Effector CD8-positive, alpha-beta T cell (primary cell): ENCODE measurements at places on chromosomes 2 and 18.
A peak's percentile ranks its signal among the peaks of the same experiment; 100 is the strongest.

DNA sequence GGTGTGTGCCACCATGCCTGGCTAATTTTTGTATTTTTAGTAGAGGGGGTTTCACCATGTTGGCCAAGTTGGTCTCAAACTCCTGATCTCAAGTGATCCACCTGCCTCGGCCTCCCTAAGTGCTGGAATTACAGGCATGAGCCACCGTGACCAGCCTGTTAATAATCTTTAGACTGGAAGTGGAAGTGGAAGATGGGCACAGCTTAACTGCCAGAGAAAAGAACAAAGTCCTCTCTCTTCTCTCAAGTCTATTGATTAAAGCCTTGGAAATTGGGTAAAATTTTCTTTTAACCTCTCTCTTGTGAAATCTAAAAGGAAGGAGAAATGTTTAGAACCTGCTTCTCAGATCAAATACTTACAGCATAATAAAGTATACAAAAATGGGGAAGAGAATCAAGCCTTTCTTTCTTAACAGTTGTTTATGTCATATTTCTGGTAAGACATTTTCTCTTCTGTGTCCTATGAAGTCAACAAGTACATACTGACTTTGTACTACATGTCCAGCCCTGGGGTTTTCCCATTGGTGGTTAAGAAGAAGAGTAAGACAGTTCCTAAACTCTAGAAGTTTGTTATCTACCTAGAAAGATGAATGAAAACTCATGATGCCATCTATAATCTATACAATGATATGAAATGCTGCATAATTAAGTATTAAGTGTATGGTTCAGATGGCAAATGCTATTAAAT, 4.6 kb downstream of the TMEM169 start:
- no peak for DNase-seq

- DNase-seq: no peak
These were observed 791.1 kb upstream of the SOX11 start for GRCh38 chr2:4900861-4901770.

DNA sequence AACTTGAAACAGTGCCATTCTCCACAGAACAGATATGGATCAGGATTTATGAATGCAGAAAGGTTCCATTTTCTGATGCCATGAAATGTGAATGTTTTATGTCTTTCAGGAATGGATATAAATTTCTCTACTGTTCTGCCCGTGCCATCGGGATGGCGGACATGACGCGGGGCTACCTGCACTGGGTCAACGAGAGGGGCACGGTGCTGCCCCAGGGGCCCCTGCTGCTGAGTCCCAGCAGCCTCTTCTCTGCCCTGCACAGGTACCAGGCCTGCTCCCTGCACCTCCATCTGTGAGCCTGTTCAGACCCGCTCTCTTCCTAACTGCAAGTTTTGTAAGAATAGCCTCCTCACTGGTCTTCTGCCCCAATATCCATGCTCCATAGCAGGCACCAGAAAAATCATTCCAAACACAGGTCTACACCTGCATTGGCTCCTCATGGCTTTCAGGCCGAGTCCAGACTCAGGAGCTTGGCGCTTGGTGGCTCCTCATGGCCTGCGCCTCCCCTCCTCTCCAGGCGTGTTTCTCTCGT, 68.6 kb downstream of the LPIN1 start:
- DNase-seq: no peak

GRCh38 chr2:58357521-58357920, 116.4 kb upstream of the FANCL start:
- DNase-seq: no peak

- DNase-seq: no peak
These were observed 129.1 kb upstream of the MMADHC start for GRCh38 chr2:149716687-149717086.

DNA sequence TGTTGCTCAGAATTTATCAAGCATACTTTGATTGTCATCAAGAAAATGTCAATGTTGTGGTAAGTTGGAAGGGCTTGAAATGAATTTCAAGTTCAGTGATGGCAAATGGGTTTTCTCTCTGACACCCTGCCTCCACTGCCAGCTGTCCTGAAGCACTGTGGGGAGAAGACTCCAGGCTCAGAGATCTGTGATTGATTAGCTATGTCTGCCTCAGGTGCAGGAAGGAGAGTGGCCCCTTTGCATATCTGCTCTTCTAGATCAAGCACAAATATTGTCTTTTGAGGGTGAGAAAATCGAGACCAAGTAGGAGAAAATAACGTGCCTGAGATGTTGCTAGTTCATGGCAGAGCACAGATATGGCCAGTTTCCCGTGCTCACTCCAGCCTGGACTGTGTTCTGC, 178.8 kb upstream of the GLI2 start:
- no peak for DNase-seq

DNA sequence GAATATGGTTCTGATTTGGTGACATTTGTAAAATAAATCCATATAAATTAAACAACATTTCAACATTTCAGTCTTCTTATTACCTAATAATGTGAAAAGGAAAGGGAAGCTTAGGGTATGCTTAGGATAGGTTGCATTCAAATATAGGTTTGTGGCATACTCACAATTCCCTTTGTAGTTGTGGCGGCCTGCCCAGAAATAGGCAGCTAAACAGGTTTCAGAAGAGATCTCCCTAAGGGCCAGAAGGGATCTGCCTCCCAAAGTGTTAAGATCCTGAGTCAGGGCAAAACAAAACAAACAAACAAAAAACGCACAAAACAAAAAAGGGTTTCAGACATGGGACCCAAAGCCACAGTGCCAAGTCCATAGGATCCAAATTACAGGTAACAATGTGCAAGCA, 41.4 kb upstream of the TCF7L1 start:
- DNase-seq: no peak

GRCh38 chr18:37450434-37451132, 115.0 kb downstream of the CELF4 start:
- DNase-seq: no peak

- DNase-seq: no peak
These were observed 375.0 kb downstream of the RNF144A start for GRCh38 chr2:7292154-7292691.

- no peak for DNase-seq
These were observed 1112.5 kb downstream of the TSN start for GRCh38 chr2:122867941-122868340.

- DNase-seq: no peak
These were observed 84.5 kb downstream of the SS18 start for GRCh38 chr18:26005950-26006349.

- DNase-seq: no peak
These were observed 36.8 kb upstream of the C2orf74 start for GRCh38 chr2:61125123-61125710.

DNA sequence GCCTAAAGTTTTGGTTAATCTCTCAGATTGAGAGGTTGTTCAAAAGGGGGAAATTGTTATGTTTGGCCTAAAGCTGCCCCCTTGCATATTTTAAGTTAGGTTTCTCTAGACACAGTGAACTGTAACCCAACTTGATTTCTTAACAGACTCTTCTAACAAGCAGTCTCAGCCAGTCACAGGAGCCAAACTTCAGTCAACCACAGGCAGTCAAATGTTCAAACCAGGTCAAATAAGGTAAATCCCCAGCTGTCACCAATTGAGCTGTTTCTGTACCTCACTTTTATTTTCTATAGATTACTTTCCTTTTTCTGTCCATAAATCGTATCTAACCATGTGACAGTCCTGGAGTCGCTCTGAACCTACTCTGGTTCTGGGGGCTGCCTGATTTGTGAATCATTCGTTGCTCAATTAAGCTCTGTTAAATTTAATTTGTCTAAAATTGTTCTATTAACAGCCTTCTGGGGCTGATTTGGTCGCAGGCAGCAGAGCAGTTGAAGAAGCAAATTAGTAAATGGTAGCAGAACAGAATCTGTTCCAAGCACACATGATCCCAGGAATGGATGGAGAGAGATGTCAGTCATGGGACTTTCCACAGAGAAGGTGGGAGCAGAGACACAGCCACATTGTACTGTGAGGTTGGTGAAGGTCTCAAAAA, 16.4 kb upstream of the NFU1 start:
- no peak for DNase-seq

- DNase-seq: no peak
These were observed 584 bp upstream of the DNER start for GRCh38 chr2:229714736-229715541.

- DNase-seq: no peak
These were observed 128.5 kb downstream of the QPCT start for GRCh38 chr2:37472959-37473358.

DNA sequence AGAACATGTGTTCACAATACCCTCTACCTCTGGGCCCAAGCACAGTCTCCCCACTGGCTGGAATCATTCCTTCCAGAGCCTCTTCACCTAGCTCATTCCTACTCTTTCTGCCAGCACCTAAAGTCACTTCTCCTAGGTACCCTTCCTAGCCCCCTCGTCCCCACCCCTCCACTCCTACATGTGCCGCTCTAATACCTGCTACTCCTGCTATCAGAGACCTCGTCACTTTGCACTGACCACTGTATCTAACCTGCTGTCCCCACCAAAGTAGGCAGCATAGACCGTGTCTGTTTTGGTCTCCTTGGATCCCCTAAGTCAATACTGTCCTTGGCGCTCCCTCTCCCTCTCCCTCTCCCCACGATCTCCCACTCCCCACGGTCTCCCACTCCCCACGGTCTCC, 53.2 kb upstream of the PKDCC start:
- DNase-seq: no peak

DNA sequence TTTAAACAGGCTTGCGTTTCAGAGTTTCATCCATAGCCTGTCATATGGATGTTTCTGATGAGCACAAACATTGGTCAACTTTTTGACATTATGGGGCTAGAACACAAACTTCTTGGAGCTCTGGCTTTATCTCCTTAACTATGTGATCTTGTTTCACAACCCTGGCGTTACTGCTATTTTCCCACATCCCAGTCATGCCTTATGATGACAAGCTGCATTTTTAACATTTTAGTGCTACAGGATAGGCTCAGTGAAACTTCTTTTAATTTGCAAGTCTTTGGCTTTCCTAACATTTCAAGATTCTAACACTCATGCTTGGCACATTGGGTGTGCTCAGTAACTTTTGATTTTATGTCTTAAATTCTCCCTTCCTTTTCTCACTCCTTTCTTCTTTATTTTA, 21.0 kb upstream of the PDE1A start:
- DNase-seq: no peak

DNA sequence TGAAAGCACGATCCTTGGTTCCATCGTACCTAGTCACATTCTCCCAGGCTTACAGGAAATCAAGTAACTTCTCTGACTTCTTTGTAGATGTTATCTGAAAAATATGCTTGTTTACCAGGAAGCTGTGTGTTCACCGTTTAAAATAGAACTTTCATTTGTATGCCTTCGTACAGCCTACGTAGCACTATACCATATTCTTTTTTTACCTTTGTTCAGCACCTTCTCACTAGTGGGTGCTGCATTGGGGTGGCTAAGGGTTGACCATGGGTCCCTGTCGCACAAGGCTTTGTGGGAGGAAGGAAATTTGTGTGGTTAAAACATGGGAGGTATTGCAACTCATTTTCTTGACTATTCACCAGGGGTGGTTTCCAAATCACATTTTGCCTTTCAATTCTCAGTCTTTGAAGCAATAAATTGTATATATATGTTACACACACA, 16.6 kb downstream of the MALT1 start:
- DNase-seq: peak; percentile 7

GRCh38 chr18:53165770-53166169, 825.8 kb downstream of the DCC start:
- DNase-seq: no peak

GRCh38 chr2:209685340-209685739, 86.3 kb upstream of the UNC80 start:
- no peak for DNase-seq

- DNase-seq: no peak
These were observed 65.6 kb downstream of the SH3RF3 start for GRCh38 chr2:109194620-109194937.

- DNase-seq: no peak
These were observed 986.3 kb downstream of the BCL11A start for GRCh38 chr2:59567151-59567550.

DNA sequence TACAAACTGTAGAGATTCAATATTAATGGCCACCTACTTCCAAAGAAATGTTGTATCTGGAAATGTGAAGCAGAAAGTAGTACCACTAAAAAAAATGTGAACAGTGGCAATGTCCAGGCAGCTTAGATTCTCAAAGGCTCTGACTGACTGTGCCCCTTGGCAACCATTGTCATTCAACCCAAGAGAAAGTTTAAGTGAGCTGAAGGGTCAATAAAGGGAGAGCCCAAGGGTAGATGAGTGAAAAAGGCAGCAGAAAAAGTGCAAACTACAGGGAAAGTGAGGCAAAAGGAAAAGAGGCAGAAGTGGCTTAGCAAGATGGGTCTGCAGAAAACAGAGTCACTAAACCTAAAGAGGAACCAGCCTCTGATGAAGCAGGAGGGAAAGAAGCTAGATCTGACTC, 802.9 kb downstream of the CPS1 start:
- no peak for DNase-seq

- no peak for DNase-seq
These were observed 73.7 kb upstream of the PIK3C3 start for GRCh38 chr18:41881285-41881684.

DNA sequence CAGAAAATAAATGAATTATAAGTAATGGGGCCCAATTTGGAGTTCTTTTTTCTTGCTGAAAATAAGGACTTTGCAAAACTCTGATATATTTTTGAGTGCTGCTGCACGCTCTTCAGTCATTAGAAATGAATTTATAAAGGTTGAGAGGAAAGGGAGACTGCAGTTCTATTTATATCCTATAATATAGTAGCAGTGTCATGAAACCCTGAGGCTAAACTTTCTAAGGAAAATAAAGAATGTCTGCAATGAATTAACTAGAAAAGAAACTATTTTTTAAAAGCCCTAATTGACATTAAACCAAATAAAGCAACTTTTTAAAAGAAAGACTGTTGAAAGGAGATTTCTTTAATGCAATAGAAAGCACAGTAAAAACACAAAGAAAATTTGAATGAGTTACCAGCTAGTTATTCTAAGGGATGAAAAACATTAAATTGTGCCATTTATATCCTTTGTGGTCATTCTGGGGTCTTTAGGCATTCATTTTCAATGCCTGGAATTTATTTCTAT, 1072.8 kb upstream of the TMEFF2 start:
- no peak for DNase-seq

GRCh38 chr18:74818516-74819175, 221.0 kb downstream of the ZNF407 start:
- no peak for DNase-seq

DNA sequence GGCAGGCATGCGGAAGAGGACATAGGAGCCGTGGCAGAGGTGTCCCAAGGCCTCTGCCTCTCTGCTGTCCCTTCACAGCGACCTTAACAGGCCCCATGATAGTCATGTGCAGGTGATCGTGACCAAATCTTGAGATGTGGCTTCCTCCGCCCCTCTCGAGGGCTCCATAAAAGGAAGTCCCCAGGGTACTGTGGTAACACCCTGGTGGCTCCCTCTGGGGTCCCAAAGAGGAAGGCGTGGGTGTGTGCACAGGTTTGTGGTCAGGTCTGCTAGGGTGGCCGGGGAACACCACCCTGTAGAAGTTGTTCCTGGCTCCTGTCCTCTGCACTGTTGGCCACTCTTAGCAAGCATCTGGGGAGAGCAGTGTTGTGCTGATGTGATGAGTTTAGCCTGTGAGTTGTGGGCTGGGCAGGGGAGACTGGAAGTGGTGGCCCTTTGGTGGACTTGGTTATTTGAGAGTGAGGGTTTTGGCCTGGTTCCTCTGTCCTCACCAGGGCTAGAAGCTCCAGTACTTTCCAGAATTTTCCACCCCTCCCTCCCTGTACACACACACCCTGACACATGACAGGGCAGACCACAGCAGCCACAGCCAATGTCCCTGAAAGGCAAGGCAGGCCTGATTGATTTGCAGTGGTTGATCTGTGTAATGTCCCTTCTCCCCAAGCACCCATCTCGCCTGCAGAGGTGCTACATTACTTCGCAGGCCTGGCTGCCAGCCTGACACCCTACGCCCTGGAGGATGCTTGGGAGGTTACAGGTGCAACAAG, 68.9 kb upstream of the BOD1L2 start:
- no peak for DNase-seq

GRCh38 chr18:28075501-28075900, 101.4 kb downstream of the CDH2 start:
- no peak for DNase-seq
